ENCODE measurements at places on chromosomes 3 and 15.

GRCh38 chr3:161821591-161821990, 325.0 kb downstream of the OTOL1 start:
- DNase-seq = no peak

GRCh38 chr3:156037356-156037755, 83.0 kb upstream of the KCNAB1 start:
- no peak for DNase-seq

DNA sequence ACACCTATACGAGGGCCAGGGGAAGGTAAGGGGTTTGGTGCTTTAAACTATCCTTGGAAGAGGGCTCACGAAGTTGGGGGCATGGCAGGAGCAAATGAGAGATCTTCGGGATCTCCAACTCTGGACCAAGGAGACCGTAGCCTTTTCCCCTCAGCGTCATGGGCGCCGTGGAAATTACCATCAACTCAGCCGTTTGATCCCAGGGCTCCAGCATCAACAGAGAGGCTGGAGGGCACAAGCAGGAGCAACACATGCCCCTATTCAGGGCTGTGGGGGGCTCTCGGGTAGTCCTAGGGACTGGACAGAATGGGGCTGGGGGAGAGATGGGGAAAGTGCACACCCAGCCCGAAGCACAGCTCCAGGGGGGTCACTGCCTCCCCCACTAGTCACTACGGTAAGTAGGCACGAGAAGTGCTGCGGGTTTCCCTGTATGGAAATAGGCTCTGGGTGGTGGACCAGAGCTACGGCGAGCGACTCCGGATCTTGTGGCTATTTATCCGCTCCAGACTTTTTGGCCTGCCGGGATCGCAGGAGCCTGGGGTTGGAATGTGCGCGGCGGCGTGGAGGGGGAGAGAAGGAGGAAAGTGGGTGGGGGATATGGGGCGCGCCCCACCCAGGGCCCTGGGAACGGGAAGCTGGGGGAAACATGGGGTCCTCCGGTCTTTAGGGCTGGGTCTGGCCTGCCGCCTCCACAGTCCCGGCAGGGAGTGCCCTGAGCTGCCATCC, 539 bp upstream of the LAMB2 start:
- DNase-seq = peak; percentile 78

DNA sequence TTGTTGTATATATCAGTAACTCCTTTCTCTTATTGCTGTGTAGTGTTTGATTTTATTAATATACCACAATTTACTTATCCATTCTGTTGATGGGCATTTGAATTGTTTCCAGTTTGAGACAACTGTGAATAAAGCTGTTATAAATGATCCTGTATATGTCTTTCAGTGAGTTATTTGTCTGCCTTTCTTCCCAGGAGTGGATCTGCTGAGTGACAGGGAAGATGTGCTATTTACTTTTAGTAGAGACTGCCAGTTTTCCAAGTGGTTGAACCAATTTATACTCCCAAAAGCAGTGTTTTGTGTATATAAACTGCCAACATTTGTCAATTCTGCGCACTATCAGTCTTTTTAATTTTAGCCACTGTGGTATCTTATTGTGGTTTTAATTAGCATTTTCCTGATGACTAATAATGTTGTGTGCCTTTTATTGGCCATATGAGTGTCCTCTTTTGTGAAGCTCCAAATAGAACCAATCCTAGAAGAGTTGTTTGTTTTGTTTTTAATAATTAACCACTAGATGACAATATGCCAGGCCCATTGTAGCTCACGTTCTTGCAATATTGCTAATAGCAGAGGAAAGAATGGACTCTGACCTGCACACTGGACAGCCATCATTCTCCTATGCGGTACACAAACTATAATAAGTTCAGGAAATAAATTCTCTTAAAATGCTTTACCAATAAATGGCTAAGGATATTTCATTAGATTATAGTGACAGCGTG, 25.3 kb downstream of the TRANK1 start:
- no peak for DNase-seq

- DNase-seq = no peak
Measured at GRCh38 chr3:150223558-150223957, 184.5 kb upstream of the TSC22D2 start.

Data from midbrain (tissue), 1 donor.